ENCODE measurements at places on chromosomes 13 and 19.

DNA sequence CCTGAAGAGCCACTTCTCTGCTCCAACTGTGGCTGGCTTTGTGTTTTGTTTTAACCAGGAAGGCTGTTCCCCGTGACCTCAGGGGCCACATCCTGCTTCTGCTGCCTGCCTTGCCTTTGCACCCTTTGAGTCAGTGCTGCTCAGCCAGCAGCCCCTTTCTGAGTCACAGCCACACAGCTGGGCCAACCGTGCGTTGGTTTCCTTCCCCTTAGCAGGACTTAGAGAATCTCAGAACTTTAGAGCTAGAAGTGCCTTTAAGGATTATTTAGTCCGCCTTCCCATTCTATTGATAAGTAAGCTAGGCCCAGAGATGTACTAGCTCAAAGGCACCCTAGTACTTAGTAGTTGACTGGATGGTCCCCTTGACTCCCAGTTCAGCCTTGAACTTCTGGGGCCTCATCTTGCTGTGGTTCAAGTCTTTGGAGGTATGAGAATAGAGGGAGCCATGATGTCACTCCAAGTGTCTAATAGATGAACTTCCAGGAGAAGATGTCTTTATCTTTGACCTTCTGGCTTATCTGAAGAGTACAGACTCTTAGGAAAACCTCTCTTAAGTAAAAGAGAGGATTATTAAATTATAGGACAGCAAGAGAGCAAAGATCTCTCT lies 8.0 kb downstream of the RGCC start:
- DNase-seq, result peak; percentile 93

- DNase-seq, result no peak
These were observed 172.5 kb downstream of the ITGBL1 start for GRCh38 chr13:101624981-101625380.

- peak; percentile 19 for DNase-seq
These were observed 34.6 kb downstream of the ATP8A2 start for GRCh38 chr13:25406377-25406776.

DNA sequence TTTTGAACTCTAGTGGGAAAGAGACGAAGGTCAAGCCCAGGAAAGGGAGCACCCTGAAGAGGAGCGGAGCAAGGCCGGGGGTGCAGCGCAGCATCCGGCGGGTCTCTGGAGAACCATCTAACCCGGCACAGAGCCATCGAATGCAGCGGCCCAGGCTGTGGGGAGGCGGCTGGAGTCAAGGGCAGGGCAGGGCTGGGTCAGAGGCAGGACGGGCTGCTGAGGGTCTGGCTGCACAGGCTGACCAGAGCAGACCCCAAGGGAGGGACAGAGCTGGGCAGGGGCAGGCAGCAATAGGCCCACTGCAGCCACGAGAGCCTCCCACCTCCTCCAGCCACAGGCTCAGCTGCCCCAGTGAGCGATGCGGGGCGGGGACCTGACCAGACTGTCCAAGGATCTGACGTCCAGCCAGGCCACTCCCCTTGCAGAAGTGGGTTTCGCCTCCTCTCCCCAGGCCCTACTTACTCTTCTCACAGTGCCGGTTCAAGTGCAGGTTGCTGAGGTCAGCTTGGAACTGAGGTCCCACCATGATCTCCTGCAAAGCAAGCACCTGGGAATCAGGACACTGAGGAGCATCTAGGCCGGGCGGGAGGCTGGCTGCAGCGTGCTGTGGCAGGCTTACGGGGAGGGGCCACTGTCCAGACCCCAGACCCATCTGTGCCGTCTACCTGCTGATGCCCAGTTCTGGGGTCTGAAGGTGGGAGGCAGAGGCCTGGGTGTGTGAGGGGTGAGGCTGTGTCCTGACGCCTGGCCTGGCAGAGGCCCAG lies 19.2 kb downstream of the MIER2 start:
- no peak for DNase-seq

- DNase-seq, result peak; percentile 41
These were observed 711.6 kb upstream of the SLITRK6 start for GRCh38 chr13:86510792-86511191.

DNA sequence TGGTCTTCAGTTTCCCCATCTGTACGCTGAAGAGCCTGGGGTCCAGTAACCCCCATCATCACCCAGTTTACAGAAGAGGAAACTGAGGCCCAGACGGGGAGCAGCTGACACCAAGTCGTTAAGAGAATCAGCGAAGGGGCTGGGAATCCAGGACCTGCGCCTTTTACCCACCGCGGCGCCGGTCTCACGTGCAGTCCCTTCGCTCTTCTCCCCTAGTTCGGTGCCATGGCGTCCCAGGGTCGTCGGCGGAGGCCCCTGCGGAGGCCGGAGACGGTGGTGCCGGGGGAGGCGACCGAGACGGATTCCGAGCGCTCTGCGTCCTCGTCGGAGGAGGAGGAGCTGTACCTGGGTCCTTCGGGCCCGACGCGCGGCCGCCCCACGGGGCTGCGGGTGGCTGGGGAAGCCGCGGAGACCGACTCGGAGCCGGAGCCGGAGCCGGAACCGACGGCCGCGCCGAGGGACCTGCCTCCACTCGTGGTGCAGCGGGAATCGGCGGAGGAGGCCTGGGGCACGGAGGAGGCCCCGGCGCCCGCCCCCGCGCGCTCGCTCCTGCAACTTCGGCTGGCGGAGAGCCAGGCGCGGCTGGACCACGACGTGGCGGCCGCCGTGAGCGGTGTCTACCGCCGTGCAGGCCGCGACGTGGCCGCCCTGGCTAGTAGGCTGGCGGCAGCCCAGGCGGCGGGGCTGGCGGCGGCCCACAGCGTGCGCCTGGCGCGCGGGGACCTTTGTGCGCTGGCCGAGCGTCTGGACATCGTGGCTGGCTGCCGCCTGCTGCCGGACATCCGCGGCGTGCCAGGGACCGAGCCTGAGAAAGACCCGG lies 698 bp downstream of the BLOC1S3 start:
- peak; percentile 52 for DNase-seq

DNA sequence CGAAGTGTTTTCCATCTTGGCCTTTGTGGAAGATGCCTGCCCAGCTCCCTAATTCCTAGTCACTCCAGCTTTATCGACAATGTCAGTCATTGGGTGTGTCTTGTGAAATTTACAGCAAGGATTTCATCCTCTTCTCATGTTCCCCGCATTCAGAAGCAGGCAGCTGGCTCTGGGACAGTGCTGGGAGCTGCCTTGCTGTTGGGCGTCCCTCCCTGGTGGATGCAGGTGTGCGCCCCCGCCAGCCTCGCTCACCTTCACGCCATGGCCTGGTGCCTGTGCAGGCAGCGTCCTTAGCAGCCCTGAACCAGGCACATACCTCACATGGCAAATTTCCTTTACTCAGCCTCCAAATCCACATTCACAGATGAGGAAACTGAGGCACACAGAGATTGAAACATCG lies 39.7 kb upstream of the TFDP1 start:
- no peak for DNase-seq

DNA sequence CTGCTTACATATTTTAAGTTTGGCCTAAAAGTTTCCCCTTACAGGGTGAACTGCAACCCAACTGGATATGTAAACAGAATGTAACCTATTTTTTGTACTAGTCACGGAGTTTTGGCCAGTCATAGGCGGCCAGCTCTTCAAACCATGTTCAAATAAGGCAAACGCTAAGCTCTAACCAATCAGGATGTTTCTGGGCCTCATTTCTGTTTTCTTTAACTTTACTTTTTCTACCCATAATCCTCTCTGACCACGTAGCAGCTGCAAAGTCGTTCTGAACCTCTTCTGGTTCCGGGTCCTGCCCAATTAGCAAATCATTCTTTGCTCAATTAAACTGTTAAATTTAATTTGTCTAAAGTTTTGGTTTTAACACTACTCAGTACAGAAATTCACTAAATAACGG lies 8.2 kb upstream of the ZMYM2 start:
- DNase-seq, result no peak

- no peak for DNase-seq
These were observed 1254.8 kb downstream of the SLITRK5 start for GRCh38 chr13:88925954-88926353.

DNA sequence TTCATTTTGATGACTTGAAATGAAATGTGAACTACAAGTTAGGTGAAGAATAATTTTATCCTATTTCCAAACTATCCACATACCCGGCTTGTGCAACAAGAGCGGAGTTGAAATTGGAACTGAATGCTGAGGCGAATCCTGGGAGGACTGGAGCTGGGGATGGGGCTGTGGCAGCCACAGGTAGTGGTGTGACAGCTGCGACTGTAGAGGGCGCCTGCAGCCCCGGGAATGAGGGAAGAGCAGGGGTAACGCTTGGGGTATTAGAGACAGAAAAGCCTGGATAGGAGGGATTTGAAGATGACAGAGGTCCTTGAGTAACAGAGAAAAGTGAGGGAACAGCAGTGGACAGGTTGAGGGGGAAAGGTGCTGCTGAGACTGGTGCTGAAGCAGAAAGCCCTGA lies 22.0 kb upstream of the STOML3 start:
- no peak for DNase-seq

DNA sequence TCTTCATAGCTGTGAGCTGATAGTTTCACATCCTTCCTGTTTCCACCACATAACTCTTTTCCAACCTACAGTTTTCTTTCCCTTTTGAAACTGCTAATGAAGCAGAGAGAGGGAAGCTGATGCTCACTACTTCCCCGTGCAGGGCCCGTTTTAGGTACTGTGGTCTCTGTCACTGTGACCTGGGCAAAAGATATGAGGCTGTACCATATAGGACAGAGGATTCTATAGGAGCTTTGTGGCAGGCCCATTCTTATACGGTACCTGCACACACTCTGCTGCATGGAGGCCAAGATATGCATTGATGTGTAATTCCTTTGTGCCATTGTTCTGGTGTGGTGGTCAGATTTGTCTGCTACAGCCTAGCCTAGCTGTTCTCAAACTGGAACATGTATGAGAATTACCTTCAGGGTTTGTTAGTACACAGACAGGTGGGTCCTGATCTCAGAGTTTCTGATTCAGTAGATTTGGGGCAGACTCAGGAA lies 577.3 kb downstream of the LMO7 start:
- no peak for DNase-seq

DNA sequence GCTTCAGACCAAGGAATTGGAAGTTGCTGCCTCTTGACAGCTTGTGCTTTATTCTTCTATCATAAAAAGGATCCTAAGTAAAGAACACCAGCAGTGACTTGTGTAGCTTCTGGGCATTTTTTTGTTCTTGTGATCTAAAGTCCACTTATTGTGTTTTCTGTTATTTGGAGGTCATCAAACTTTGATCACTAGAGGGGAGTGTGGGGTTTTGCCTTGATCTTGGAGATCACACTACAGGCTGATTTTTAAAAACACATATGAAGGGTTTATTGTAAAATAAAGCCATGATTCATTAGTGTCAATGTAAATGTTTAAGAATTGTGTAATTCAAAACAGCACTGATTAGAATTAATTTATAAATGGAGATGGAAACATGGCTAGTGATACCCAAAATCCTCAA lies 328.7 kb upstream of the EDNRB start:
- DNase-seq, result peak; percentile 8
